Large intestine (tissue), 12 donors: ENCODE measurements at places on chromosomes 6 and 20.

DNA sequence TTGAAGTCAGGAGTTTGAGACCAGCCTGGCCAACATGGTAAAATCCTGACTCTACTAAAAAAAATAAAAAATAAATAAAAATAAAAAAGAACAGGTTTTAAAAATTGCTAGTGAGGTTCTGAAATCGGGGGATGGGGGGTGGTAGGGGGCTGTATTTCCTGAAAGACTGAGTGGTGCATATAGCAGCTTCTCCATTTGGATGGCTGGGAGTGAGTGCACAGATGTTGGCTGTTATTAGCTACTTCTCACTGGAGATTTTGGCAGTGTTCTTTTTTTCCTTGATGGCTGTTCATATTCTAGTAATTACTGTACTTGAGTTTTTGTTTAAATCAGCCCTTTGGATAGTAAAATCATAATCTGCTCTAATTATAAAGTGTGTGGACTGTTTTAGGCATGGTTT, 79.8 kb downstream of the RTN4IP1 start:
- no peak overlapping the region for H3K27ac ChIP-seq
- peaks cover 10% of the 10 kb centered on the region for H3K4me1 ChIP-seq
- no peak overlapping the region for H3K4me3 ChIP-seq
- no peaks in the 10 kb centered on the region for H3K27me3 ChIP-seq
- H3K36me3 ChIP-seq = peaks cover 22% of the 10 kb centered on the region
- no peak for DNase-seq

DNA sequence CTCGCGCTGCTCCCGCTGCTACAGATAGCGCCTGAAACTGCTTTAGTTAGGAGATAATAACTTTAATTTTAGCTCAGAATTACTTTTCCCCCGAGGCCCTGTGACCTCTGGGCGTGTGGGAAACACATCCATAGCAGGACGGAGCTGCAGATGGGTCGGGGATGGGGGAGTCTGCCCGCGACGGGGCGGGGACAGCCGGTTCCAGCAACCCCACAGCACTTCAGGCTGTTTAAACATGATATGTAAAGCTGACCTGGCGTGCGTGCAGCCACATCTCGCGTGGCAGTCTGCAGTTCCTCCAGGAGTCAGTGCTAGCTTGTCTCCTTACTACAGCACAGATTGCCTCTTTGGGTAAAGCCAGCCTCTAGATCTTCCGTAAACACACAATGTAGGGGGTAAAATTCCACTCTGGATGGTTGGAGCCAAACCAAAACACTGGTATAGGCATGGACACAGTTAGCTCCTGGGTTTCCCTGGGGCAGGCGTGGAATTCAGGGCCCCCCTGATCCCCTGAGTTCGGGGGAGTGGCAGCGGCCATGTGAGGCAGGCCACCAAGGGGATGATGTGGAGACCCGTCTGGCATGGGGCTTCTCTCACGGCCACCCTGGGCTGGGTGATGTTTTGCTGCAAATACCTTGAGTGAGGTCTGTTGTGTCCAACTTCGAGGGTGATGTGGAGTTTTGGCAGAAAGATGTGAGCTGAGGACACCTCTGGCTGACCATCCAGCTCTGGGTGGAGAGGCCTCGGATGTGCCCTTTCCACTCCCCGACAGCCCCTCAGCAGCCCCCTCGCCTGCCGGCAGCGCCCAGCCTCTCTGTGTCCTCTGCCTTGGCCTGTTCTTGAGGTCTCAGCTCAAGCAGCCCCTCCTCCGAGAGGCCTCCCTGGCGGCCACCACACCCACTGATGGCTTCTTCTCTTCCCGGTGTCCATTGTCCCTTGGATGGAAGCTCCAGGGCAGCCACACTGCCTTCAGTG, 214.5 kb downstream of the TAF4 start:
- no peaks in the 10 kb centered on the region for H3K27me3 ChIP-seq
- no peaks in the 10 kb centered on the region for H3K4me1 ChIP-seq
- H3K4me3 ChIP-seq = no peak overlapping the region
- no peak for DNase-seq

DNA sequence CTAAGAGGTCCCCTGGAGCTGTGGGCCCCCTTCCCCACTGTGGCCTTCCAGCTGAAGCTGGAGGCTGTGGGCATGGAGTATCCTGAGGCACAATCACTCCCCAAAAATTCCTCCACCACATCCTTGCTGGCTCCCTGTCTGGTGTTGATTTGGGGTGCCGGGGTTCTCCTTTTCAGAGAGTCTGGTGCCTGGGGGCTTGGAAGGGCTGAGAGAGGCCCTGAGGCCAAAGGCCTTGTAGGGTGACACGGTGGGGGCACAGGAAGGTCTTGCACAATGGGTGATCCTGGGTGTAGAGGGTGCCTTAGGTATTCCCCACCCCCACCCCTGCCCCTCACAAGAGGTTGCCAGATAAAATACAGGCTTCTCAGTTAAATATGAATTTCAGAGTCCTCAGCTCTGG, 33.2 kb upstream of the VEGFA start:
- no peak for DNase-seq
- H3K27ac ChIP-seq = peak overlapping the region; percentile 13
- H3K4me3 ChIP-seq = no peak overlapping the region
- H3K4me1 ChIP-seq = peaks cover 15% of the 10 kb centered on the region
- H3K27me3 ChIP-seq = no peaks in the 10 kb centered on the region
- H3K36me3 ChIP-seq = no peaks in the 10 kb centered on the region

DNA sequence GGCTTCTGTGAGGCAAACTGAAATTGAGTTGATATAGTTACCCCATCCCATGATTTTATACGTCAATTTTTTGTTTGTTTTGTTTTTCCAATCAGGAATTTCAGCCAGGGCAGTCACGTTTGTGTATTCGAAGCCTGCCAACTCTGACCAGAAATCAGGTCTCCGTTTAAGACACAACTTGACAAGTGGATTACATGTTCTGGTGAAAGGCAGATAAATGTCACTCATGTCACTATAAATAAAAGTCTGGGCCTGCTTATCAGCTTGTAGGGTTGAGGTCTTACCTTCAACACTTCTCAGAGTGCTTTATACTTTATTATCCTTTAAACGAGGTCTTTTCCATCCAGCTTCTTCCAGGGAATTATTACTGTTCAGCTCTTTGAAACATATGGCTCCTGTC, 8.4 kb upstream of the XRN2 start:
- H3K27ac ChIP-seq = no peak overlapping the region
- DNase-seq = no peak
- H3K4me1 ChIP-seq = no peaks in the 10 kb centered on the region
- peaks cover 7% of the 10 kb centered on the region for H3K27me3 ChIP-seq
- H3K4me3 ChIP-seq = no peak overlapping the region
- H3K36me3 ChIP-seq = no peaks in the 10 kb centered on the region

DNA sequence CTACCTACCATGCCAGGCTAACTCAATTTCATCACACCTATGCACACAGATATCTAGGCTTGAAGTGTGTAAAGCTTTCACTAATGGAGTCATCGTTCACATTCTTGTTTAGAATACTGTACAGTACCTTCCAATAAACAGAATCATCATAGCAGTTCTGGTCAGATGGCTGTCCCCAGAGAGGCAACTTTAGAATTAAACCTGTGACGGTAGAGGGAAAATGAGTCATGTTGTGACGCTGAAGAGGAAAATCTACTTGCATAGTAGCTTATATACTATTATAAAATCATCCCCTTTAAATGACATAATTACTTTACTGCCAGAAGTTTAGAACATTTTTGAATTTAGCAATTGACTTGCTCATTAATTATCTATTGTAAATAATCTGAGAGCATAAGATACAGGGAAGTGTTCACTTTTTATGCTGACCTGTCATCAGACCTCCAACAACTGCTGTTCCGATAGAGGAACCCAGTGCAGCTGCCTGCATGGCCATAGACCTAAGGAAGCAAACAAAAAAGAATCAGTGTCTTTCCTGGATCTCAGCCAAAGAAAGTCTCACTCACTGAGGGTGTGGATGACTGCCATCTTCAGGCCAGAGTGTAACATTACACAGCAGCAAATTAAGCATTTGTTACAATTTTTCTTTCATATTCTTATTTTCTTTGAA, 29.8 kb downstream of the RHAG start:
- H3K36me3 ChIP-seq = no peaks in the 10 kb centered on the region
- H3K4me1 ChIP-seq = no peaks in the 10 kb centered on the region
- H3K4me3 ChIP-seq = no peak overlapping the region
- no peak overlapping the region for H3K27ac ChIP-seq

- H3K27me3 ChIP-seq = peaks cover 7% of the 10 kb centered on the region
- H3K4me3 ChIP-seq = no peak overlapping the region
- no peaks in the 10 kb centered on the region for H3K36me3 ChIP-seq
- H3K27ac ChIP-seq = no peak overlapping the region
Measured at GRCh38 chr20:38338849-38339520, 7.3 kb upstream of the LBP start.

DNA sequence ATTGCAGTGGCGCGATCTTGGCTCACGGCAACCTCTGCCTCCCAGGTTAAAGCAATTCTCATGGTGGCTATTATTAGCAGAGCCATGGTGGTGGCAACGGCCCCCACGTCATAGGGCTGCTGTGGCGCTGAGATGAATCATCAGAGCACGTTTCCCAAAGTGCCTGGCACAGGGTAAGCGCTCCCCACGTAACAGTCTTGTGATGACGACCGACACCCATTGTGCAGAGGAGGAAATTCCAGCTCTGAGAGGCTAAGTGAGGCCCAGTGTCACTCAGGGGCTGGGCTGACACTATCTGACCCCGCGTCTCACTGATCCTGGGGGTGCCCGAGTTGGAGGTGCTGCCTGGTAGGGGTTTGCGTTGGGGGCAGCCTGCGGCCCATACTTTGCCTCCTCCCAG, 16.2 kb downstream of the SUN5 start:
- no peaks in the 10 kb centered on the region for H3K36me3 ChIP-seq
- H3K27me3 ChIP-seq = no peaks in the 10 kb centered on the region

GRCh38 chr6:38831865-38832264, 116.8 kb downstream of the DNAH8 start:
- no peak overlapping the region for H3K27ac ChIP-seq
- DNase-seq = no peak
- H3K4me3 ChIP-seq = no peak overlapping the region
- no peaks in the 10 kb centered on the region for H3K27me3 ChIP-seq

GRCh38 chr6:90729057-90729456, 142.2 kb upstream of the MAP3K7 start:
- H3K4me1 ChIP-seq = no peaks in the 10 kb centered on the region
- DNase-seq = no peak
- H3K27me3 ChIP-seq = no peaks in the 10 kb centered on the region
- H3K36me3 ChIP-seq = no peaks in the 10 kb centered on the region

- no peaks in the 10 kb centered on the region for H3K36me3 ChIP-seq
- no peak for DNase-seq
- no peaks in the 10 kb centered on the region for H3K27me3 ChIP-seq
- no peaks in the 10 kb centered on the region for H3K4me1 ChIP-seq
- no peak overlapping the region for H3K27ac ChIP-seq
Measured at GRCh38 chr6:133512410-133513016, 271.4 kb downstream of the EYA4 start.

- no peak overlapping the region for H3K4me3 ChIP-seq
- peaks cover 65% of the 10 kb centered on the region for H3K4me1 ChIP-seq
- peak overlapping the region; percentile 96 for H3K27ac ChIP-seq
- no peaks in the 10 kb centered on the region for H3K27me3 ChIP-seq
Measured at GRCh38 chr6:43911354-43912115, 141.5 kb downstream of the VEGFA start.

- H3K27ac ChIP-seq = peak overlapping the region; percentile 54
- H3K27me3 ChIP-seq = peaks cover 13% of the 10 kb centered on the region
- DNase-seq = peak; percentile 96
- no peak overlapping the region for H3K4me3 ChIP-seq
Measured at GRCh38 chr20:62838128-62838891, 21.5 kb downstream of the COL9A3 start.

- no peak overlapping the region for H3K4me3 ChIP-seq
- H3K4me1 ChIP-seq = no peaks in the 10 kb centered on the region
- no peak overlapping the region for H3K27ac ChIP-seq
- DNase-seq = no peak
- no peaks in the 10 kb centered on the region for H3K36me3 ChIP-seq
Measured at GRCh38 chr6:45655745-45656476, 278.2 kb upstream of the SUPT3H start.

GRCh38 chr6:156881687-156882629, 104.8 kb downstream of the ARID1B start:
- no peaks in the 10 kb centered on the region for H3K27me3 ChIP-seq
- H3K4me3 ChIP-seq = no peak overlapping the region
- no peak for DNase-seq
- H3K4me1 ChIP-seq = peaks cover 13% of the 10 kb centered on the region

- no peaks in the 10 kb centered on the region for H3K36me3 ChIP-seq
- H3K27me3 ChIP-seq = no peaks in the 10 kb centered on the region
- DNase-seq = no peak
- H3K4me1 ChIP-seq = no peaks in the 10 kb centered on the region
Measured at GRCh38 chr20:39880890-39881289, 808.1 kb downstream of the MAFB start.

DNA sequence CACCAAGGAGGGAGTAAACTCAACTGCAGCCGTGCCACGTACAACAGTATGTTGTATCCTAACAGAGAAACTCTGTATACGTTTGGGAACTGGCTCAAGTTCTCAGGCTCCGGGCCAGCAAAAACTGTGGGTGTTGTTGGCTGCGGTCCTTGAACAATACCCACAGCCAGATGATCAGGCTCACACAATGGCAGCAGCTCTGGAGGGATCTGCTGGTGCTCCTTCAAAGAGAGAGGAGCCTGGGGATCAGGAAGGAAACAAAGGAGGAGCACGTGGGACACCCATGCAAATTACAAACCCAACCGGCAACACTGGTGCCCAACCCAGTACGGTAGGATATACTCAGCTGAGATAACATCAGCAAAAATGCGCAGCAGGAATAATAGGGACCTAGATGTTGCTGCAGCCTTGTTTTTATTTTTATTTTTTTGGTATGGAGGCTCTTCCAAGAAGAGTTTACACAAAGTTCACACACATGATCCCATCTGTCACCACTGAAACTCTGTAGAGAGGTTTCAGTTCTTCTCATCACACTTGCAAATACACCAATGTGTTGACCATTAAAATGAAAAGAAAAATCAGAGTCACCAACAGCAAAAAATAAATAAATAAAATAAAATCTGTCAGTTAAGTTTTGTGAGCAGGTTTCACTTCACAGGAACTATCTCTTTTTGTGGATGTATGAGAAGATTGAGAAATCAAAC, 41.2 kb upstream of the PDE10A start:
- no peaks in the 10 kb centered on the region for H3K36me3 ChIP-seq
- no peak for DNase-seq
- H3K4me1 ChIP-seq = no peaks in the 10 kb centered on the region

DNA sequence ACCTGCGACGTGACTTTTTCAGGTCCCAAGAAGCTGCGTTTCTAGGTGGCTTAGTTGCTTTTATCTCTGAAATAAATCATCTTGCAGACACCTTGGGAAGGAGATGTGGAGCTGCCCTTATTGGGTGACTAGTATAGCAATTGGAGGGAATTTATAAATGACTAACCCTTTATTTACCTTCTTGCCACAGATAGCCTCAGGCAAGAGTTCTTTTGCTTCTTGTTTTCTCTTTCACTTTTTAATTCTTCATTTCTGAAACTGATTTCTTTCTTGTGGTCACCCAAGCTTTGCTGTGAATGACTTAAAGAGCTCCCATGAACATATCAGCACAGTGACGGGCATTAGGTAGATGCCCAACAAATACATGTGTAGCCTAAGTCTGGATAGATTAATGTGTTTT, 3.0 kb downstream of the ADGRF4 start:
- DNase-seq = no peak
- H3K4me3 ChIP-seq = no peak overlapping the region
- no peaks in the 10 kb centered on the region for H3K27me3 ChIP-seq
- H3K27ac ChIP-seq = peak overlapping the region; percentile 30
- no peaks in the 10 kb centered on the region for H3K36me3 ChIP-seq

GRCh38 chr6:2764610-2765165, 505 bp upstream of the WRNIP1 start:
- peaks cover 4% of the 10 kb centered on the region for H3K4me1 ChIP-seq
- H3K27ac ChIP-seq = peak overlapping the region; percentile 92
- no peaks in the 10 kb centered on the region for H3K27me3 ChIP-seq
- DNase-seq = peak; percentile 52
- H3K36me3 ChIP-seq = peaks cover 2% of the 10 kb centered on the region
